ENCODE measurements at places on chromosomes 6 and 20.

GRCh38 chr6:90241229-90241880, 55.3 kb downstream of the BACH2 start:
- DNase-seq, result no peak

- DNase-seq, result no peak
Observed at GRCh38 chr6:160131636-160132296, 10.2 kb downstream of the SLC22A1 start.

DNA sequence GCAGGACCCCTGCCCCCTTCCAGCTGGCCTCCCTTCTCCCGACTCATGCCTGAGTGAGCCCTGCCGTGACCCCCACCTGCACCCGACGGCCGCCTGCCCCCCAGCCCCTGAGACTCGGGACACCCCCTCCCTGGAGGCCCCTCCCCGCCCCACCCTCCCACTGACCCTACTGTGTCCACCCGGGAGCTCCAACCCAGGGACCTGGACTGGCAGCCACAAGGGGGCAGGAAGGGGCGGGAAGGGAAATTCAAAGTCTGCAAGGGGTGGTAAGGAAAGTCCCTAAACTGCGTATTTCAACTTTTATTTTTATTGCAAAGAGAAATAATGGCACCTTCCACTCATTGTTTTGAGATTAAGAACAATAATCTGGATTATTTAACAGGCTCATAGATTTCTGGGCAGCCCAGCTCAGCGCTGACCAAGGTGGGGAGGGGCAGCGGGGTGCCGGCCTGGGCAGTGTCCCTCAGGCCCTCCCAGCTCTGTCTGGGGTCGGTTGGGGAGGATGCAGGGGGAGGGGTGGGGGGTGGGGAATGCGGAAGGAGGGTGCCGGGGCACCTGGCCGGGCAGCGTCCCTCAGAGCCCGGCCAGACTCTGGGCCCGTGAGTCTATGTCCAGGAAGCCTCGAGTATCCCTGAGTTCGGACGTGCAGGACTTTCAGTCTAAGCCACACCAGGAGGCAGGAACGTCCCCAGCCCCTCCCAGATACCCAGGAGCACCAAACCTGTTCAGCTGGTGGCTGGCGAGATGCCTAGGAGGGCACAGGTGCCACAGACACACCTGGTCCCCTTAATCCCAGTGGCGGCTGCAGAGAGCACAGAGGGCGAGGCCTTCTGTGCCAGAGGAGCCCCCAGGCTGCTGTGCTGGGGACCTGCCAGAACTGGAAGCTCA, 1.3 kb upstream of the PTK6 start:
- no peak for DNase-seq

- no peak for DNase-seq
Observed at GRCh38 chr6:19028201-19028600, 641.1 kb downstream of the RNF144B start.

DNA sequence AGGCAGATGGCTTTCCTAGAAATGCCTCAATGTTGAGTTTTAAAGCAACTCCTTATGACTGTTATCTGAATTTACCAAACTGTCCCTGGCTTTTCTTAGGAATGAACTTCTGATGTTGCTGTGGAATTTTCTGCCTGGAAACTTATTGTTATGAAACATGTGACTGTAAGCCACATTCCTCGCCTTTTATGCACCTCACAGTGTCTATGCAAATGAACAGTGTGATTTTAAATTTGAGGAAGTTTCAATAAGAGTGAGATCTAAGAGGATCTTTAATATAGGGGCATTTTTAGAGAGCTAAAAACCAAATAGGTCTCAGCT, 2.4 kb upstream of the CCR6 start:
- no peak for DNase-seq

GRCh38 chr6:154593122-154593521, 82.6 kb upstream of the CNKSR3 start:
- DNase-seq, result no peak

GRCh38 chr6:134741200-134741536, 208.7 kb downstream of the ALDH8A1 start:
- DNase-seq, result no peak

GRCh38 chr6:144568241-144568640, 283.1 kb downstream of the UTRN start:
- DNase-seq, result no peak

DNA sequence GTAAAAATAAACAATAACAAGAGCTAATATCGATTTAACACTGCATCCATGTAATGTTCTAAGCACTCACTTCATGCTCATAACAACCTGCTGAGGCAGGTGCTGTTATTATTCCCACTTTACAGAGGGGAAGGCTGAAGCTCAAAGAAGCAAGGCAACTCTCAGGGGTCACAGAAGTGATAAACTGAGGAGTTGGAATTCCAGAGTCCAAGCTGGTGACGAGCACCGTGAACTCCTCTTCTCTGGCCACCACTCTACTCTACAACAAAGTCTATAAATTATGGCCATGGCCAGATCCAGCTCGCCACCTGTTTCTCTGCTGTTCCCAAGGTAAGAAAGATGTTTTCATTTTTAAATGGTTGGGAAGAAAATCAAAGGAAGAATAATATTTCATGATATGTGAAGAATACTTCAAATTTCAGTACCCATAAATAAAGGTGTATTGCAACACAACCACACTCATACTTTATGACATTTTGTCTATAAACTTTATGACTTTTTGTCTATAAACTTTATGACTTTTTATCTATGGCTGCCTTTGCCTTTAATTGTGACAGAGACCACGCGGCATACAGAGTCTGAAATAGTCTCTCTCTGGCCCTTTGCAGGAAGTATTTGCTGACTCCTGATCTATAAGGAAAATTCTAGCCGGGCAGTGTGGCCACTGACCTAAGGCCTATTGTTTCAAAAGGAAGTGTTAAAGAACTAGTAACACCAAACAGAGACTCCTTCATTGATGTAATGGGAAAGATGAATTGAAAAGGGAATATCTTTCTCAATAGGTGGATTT, 113.2 kb upstream of the KCNG1 start:
- DNase-seq, result no peak

DNA sequence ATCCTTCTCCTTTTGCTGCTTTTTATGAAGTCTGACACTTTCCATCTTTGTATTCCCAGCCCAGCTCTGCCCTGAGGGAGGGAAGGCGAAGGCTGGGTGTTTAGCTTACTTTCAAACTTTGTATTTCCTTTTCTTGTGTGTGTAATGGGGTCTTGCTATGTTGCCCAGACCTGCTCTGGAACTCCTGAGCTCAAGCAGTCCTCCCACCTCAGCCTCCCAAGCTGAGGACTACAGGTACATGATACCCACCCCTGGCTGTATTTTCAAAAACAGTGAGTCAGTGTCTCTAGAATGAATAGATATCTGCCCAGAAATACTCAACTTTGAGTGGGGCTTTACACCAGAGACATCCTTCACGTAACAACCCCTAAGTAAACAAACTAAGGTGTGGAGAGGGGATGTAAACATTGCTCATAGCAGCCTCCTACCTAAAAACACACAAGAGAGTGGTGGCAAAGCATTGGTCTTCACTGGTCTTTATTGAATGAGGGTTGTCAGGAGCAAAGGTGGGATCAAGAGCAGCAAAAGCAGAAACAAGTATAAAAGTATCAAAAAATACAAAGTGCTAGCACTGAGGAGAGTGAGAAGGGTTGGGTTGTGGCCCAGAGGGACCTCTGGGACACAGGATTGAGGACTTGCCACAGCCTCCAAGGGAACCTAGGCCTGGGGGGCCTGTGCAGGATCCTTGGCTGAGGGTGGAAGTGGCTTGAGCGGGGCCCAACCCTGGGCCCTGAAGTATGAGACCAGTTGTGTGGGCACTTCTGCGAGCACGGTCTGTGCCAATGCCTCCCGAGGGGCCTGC, 10.2 kb downstream of the SPAG4 start:
- DNase-seq, result no peak

- no peak for DNase-seq
Observed at GRCh38 chr6:10565913-10566312, 44.8 kb downstream of the GCNT2 start.

DNA sequence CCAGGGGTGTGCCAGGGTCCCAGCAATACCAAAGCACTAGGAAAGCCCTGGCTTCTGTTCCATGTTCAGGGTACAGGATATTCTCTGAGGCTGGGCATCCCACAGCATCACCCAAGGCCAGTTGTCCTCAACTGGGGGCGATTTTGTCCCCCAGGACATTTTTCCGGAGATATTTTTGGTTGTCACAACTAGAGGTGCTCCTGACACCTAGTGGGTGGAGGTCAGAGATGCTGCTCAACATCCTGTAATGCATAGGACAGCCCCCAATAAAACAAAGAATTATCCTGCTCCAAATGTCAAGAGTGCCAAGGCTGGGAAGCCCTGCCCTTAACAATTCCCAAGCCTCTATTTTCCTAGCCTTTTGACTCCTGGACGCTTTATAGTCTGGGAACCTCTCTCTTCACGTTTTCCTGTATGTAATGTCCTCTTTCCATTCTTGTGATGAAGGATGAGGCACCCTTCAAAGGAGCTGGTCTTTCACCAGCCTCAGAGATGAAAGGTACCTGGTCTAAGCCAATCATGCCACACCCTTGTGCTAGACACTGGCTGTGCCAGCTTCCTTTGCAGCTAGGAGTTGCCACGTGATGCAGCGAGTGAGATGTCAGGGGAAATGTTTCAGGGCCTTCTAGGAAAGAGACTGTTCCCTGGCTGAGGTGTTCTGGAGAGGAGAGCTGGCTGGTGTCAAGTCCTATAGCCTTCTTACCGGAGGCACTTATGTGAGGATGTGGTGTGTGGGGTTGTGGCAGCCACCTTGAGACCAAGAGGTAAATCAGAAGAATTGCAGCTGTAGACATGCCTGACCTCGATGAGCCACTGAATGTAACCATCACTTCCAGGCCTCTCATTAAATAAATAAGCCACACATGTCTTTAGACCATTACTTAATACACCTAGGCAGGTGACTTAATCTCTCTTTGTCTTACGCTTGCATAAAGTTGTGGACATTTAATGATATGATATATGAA, 23.4 kb upstream of the KCNG1 start:
- no peak for DNase-seq

- DNase-seq, result no peak
Observed at GRCh38 chr6:112086744-112087135, 542 bp downstream of the TUBE1 start.

DNA sequence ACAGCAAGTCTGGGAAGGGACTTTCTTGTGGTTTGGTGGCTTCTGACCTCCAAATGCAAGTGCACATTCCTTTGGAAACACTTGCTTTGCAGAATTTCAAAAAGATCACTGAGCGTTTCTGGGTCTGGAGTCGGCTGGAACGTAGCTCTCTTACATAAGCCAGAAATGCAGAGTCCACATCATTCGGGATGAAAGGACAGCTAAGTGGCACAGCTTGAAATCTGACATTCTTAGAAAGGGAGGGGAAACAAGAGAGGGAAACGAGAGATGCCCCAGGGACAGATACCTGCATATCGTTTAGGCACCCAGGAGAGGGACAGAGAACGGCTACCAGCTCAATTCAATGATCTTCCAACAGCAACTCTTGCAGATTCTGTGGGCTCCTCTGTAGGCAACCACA, 118.7 kb downstream of the NFATC2 start:
- no peak for DNase-seq

GRCh38 chr6:26199773-26200764, 112.8 kb downstream of the HFE start:
- DNase-seq, result peak; percentile 14

GRCh38 chr6:142679907-142680700, 264.9 kb downstream of the HIVEP2 start:
- DNase-seq, result no peak

DNA sequence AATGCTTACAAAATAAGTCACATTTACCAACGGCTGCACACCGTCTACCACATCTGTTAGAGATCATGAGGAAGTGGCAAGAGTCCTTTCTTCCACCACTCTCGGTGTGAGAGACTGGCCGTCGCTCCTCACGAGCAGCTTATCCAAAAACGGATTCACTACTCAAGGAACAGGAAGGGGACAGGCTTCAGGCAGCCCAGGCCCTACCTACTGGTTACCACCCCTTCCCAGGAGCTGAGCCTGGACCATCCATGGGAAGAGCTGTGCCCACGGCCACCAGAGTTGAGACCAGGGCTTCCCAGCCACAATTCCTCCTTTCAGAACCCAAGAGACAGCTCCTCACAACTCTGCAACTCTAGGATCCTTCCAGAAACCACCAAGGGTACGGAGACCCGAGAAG, 37.0 kb downstream of the FOXF2 start:
- no peak for DNase-seq

- no peak for DNase-seq
Observed at GRCh38 chr6:163554663-163555062, 140.1 kb downstream of the QKI start.

DNA sequence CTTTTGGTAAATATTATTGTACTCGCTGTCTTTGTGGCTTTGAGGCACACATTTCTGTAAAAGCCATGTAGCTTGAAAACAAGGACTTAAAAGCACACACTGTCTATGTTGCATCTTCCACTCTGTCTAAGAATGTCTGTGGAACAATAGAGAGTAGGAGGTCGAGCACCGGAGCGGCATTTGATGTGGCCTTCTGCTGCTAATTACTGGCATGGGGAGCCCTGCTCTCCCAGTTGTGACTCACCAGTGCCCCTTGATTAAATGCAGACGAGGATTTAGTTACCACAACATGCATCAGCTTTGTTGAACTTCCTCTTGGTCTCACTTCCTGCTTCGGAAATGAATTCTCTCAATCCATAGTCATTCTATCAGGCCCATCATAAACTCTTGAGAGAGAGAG, 680.7 kb upstream of the SLC35B3 start:
- DNase-seq, result no peak

DNA sequence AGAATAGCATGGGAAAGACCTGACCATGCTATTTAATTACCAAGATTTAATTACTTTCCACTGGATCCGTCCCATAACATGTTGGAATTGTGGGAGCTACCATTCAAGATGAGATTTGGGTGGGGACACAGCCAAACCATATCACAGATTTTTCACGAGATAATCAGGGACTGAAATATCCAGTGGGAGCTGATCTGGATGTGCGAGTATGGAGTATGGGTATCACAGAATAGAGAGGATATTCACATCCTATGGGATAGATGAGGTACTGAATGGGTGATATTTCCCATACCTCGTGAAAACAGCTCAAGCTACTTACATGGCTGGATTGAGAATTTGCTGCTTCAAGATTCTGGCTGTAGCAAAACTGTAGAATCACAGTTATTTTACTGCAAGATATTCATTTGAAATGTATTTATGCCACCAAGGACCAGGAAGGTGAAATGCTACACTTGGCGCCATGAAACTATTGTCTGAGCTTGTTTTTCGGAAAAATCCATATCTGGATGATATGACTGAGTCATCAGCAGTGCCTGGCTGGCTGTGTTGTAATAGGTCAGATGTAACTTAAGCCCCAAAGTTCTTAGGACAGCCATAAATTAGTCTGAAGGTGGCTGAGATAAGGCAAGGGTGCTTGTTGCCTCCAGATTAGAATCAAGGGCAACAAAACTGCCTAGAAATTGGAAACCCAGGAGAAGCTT, 29.8 kb downstream of the KCNS1 start:
- no peak for DNase-seq

GRCh38 chr6:54188846-54189245, 77.6 kb downstream of the MLIP start:
- DNase-seq, result no peak

GRCh38 chr6:121540210-121540609, 104.8 kb downstream of the GJA1 start:
- DNase-seq, result no peak

GRCh38 chr6:63816401-63816981, 180.9 kb downstream of the PHF3 start:
- DNase-seq, result no peak
